ENCODE measurements at places on chromosomes 4 and X. TPM values are rescaled to one million over a fixed set of nuclear protein-coding genes. Genes with fewer than 3 reads are reported as not detected.

The MAP9 gene
- total RNA-seq = not detected

The SOX3 gene
- not detected for total RNA-seq

DNA sequence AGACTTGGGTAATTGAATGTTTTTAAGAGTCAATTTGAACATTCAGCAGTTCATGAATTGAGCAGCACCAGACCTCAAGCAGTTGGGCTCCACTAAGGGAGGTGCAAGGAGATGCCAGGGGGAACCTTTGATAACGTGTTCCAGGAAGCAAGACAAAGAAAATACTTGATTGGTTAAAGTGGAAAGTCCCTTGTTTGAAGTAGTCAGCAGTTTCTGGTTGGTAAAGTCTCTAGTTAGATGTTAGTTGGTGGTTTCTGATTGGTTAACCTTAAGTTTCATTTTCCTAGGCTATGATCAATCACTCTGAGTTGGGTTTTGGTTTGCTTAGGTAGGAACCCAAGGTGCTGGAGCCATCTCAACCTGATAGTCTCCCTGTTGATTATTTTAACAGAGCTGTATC, 4.0 kb downstream of the HERC6 start:
- H3K4me1 ChIP-seq = no peaks in the 10 kb centered on the region
- H3K4me3 ChIP-seq = no peak overlapping the region
- H3K27ac ChIP-seq = no peak overlapping the region
- no peaks in the 10 kb centered on the region for H3K36me3 ChIP-seq
- no peak for DNase-seq
- H3K27me3 ChIP-seq = no peaks in the 10 kb centered on the region

DNA sequence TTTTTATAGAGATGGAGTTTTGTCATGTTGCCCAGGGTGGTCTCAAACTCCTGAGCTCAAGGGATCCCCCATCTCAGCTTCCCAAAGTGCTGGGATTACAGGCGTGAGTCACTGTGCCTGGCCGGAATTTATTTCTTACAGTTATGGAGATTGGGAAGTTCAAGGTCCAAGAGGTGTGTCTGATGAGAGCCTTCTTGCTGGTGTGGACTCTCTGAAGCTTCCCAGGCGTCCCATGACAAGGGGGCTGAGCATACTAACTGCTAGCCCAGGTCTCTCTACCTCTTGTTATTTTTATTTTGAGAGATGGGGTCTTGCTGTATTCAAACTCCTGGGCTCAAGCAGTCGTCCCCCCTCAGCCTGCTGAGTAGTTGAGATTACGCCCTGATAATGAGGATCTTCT, 2.9 kb upstream of the NSD2 start:
- no peak overlapping the region for H3K4me3 ChIP-seq
- H3K4me1 ChIP-seq = peaks cover 58% of the 10 kb centered on the region
- DNase-seq = peak; percentile 71

The ATP8A1 gene
- 9.3 TPM for total RNA-seq

Measured in Caco-2 (cell line).